ENCODE measurements at places on chromosomes 3 and 15. TPM values are rescaled to one million over a fixed set of nuclear protein-coding genes. Genes with fewer than 3 reads are reported as not detected.
A peak's percentile ranks its signal among the peaks of the same experiment; 100 is the strongest.

LSAMP gene
- total RNA-seq = 6.4 TPM

DNA sequence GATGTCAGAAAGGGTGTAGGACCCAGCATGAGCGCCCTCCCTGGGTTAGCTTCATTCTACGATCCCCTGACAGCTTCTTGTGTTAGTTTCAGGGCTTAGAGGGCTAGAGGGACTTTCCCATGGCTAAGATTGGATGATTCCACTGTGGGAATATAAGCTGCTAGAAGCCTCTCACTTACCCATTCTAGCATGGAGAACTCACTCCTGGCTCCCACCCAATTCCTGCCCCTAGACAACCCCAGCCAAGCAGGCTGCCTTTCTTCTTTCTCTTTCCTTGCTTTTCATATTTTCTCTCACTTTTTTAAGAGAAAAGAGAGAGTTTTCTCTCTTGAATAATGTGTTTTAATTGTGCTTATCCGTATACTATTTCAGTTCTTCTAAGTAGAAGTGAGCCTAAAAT is 335.1 kb upstream of the CNTN6 start:
- no peaks in the 10 kb centered on the region for H3K4me1 ChIP-seq
- no peak overlapping the region for H3K27ac ChIP-seq
- H3K4me3 ChIP-seq = no peak overlapping the region
- no peaks in the 10 kb centered on the region for H3K27me3 ChIP-seq
- DNase-seq = no peak
- H3K36me3 ChIP-seq = no peaks in the 10 kb centered on the region

IL5RA gene
- not detected for total RNA-seq

DNA sequence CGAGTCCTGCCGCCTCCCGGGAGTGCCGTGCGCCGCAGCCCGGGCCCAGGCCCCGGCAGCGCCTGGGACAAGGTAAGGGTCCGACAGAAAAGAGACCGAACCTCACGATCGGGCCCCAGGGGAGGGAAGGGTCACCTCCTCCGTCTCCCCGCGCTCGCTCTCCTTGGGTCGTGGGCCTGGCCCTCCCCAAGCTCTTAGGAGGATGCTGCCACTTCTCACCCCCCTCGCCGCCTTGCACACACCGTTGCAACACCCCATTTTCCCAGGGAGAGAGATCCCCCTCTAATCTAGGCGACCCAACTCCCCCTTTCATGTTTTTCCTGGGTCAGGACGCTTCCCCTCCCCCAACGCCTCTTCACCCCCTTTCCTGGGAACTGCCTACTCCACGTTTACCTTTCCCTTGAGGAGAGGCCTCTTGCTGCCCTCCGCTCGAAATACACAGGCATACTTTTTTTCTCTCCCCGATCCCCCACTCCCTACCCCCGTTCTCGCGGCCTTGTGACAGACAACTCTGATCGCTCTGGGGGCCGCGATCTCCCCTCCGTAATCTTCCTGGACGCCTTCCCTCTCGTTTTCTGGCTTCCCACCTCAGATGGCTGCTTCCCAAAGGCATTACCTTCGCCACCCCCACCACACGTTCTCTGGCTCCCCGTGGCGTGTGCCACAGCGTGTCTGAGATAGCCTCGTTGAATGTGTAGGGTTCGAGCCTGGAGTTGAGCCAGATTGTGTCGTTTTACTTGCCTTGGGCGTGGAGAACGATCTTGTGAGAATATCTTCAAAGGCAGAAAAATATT is 688 bp downstream of the SETD5 start:
- peak overlapping the region; percentile 97 for H3K27ac ChIP-seq
- H3K4me1 ChIP-seq = peaks cover 13% of the 10 kb centered on the region
- no peaks in the 10 kb centered on the region for H3K27me3 ChIP-seq

DNA sequence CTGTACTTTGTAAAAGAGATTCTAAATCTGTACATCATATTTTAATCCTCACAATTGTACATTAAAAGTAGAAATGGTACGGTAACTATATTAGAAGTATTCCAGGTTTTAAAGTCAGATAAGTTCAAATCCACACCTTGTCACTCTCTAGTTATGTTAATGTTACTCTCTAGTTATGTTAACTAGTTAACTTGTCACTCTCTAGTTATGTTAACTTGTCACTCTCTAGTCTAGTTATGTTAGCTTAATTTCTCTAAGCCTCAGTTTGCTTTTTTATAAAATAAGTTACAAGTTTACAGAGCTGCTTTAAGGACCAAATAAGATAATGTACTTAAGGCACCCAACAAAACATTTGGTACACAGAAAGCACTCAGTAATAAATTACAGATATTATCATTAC is 42.6 kb downstream of the ZNF280D start:
- H3K27ac ChIP-seq = no peak overlapping the region
- no peaks in the 10 kb centered on the region for H3K36me3 ChIP-seq
- DNase-seq = no peak
- H3K4me3 ChIP-seq = no peak overlapping the region
- H3K27me3 ChIP-seq = no peaks in the 10 kb centered on the region
- no peaks in the 10 kb centered on the region for H3K4me1 ChIP-seq

DNA sequence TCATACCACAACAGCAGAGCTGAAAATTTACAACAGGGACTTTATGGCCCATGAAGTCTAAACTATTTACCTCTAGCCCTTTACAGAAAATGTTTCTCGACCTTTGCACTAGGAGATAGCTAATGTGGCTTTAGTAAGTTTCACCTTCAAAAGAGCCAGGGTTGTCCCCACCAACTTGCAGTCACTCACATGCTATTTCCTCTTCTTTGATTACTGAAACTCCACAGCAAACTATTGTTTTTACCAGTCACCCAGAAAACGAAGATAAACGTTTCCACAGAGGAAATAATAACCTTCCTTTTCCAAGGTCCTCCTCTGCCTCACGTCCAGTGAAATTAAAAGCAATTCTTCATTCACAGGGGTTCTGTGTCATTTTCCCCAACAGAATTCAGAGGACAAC is 48.2 kb downstream of the WWTR1 start:
- H3K4me3 ChIP-seq = no peak overlapping the region
- H3K27ac ChIP-seq = no peak overlapping the region
- H3K36me3 ChIP-seq = no peaks in the 10 kb centered on the region
- no peaks in the 10 kb centered on the region for H3K27me3 ChIP-seq

FOXB1 gene
- not detected for total RNA-seq

FEZF2 gene
- total RNA-seq = not detected

Data from ovary (tissue), 10 donors.